ENCODE measurements at places on chromosomes 6 and 20.

DNA sequence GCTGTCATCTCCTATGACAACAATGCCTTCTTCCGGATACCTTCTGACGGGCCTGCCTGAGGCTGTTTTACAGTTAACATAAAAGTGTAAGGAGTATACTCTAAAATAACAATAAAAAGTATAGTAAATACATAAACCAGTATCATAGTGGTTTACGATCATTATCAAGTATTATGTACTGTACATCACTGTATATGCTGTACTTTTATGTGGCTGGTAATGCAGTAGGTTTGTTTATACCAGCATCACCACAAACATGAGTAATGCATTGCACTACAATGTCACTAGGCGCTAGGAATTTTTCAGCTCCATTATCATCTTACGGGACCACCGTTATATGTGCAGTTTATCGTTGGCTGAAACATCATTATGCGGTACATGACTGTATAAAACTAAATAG lies 76.5 kb downstream of the VEGFA start:
- no peak for DNase-seq

- DNase-seq, result no peak
Measured at GRCh38 chr6:151247490-151247889, 7.7 kb downstream of the AKAP12 start.

DNA sequence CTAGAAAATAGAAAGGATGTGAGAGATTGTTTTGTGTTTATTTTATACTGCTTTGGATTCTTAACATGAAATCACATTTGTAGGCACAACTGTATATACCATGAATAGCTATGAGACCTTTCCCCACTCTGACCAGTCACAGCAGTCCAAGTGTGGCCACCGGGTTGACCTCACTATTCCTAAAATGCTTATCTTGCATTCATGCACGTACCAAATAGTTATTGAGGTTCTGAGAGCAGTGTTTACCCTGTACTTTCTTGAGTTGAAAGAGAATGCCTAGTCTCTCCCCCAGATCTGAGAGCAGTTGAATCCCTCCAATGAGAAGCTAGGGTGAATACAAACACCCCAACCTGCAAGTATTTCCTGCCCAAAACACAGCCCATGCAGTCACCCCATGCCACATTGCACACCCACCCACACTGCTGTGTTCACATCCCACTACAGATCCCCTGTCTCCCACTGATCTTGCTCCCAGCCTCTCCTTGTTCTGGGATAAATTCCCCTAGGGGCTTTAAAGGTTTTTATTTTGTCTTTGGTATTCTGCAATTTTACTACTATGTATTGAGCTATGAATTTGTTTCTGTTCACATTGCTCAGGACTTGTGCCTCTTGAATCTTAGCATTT lies 51.6 kb downstream of the GOPC start:
- no peak for DNase-seq

GRCh38 chr20:19974630-19975435 lies 42.3 kb upstream of the NAA20 start:
- no peak for DNase-seq

- DNase-seq, result no peak
Measured at GRCh38 chr20:33097001-33097400, 17.6 kb downstream of the BPIFB4 start.

DNA sequence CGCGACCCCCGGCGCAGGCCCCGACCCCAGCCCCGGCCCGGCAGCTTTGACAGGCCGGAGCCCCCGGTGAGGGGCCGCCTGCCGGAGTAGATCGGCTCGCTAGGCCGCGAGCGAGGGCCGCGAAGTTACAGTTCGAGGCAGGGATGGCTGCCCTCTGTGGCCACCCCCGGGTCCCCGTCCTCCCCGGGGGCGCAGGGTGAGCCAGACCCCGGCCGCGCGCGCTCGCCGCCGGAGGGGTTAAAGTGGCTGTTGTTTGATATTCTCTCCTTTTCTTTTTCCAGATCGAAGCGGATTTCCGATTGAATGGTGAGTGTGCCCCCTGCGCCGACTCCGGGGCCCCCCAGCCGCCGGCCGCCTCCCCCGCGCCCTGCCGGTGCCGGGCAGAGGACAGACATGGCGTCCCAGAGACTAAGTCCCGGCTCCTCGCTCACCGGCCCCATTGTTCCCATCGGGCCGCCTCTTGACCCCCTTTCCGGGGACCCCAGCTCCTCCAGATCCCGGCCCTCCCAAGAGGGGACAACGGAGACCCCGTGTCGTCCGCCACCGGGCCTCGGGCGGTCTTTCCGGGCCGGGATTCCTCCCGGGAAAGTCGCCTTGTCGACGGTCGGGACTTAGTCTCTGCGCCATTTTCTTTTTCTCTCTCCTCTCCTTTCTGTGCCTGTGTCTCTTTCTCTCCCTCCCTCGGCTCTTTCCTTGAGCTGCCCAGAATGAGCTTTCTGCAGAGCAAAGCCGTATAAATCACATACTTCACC lies 704 bp downstream of the TOP1 start:
- DNase-seq, result no peak

DNA sequence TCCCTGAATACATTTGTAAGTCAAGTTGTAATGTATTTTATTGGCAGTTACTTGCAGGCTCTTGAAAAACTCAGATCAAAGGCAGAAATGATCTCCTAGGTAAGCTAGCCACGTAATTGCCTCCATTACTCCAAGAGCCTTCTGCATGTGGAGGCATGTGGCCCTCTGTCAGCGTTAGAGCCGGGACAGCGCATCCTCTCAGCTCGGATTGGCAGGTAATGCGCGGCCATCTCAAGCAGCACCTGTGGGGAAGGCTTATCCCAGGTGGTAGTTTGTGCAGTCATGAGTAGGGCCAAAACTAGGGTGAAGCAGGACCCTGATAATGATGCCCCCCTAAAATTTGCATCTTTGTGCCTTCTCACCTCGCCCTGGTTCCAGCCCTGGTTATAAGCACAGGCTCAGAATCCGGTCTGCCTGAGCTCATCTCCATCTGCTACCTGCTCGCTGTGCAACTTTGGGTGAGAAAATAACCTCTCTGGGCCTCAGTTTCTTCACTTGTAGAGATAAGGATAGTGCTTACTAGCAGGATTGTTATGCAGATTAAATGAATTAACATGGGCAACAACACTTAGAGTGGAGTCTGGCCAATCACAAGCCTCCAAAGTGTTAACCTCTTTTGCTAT lies 157.5 kb upstream of the PMEPA1 start:
- no peak for DNase-seq

DNA sequence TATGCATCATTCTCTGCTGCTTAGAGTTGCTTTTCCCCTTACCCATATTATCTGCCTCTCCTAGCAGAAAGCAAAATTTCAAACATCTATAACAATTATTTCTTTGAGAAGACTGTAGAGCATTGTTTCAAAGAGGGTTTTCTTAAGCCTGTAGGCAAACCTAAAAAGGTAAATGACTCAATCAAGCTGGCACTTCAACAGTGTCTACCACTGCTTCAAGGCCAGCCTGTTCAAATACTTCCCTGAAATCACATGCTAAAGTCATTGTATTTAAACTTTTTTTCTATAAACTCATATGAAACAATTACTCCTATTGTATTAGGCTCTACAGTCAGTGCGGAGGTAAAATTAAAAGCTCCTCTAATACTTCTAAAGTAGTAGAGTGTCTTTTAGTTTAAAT lies 87.1 kb downstream of the OGFRL1 start:
- no peak for DNase-seq

GRCh38 chr6:133300896-133301295 lies 59.7 kb downstream of the EYA4 start:
- no peak for DNase-seq

DNA sequence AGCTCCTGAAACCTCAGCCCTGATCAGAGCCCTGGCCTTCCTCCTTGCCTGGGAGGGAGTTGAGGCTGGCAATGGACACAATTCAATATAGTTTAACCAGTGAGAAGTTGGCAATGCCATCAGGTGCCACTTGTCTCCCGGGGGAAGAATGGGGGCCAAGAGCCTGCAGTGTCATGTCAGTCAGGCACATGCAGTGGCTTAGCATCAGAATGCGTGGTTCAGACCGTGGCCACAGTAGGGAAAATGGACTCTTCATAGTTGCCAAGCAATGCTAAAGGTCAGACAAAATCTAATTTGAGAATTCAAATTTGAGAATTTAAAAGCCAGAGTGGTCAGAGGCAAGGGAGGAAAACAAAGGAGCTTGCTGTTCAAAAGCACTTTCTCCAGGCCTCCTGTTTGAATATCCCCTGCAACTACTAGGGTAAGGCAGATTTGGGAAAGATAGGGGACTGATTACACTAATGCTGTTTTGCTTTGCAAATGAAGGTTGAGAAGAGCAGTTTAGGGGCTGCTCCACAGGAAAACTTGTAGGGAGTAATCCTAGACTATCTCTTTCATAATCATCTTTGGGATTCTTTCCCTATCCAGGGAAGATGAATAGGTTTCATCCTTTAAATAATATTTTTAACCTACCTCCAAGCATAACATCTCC lies 33.1 kb upstream of the CLIC5 start:
- DNase-seq, result no peak

GRCh38 chr6:51608932-51609331 lies 478.5 kb downstream of the PKHD1 start:
- DNase-seq, result no peak

GRCh38 chr20:44355498-44356352 lies at the start of gene HNF4A:
Gene HNF4A, plus strand, starts transcription at chr20:44355699. Its CDS starts 106 bp downstream, at chr20:44355805.
- DNase-seq, result no peak

DNA sequence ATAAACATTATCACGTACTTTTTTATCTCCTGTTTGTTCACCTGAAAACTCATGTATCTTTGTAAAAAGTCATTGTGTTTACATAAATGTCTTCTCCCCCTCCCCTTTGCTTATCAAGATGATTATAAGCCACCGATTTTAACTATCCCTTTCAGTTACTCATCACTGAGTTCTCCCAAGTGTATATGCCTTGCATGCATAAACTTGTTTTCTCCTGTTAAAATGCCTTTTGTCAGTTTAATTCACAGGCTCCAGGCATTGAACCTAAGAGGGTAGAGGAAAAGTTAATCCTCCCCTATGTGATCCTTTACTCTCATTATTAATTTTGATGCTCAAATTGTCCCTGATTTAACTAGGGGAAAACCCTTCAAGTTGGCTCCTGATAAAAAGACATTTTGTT lies 24.2 kb downstream of the ANKEF1 start:
- no peak for DNase-seq

GRCh38 chr6:139752086-139752485 lies 377.6 kb upstream of the CITED2 start:
- no peak for DNase-seq

GRCh38 chr6:26743941-26744699 lies 84.6 kb upstream of the ZNF322 start:
- DNase-seq, result no peak

GRCh38 chr20:37265152-37265551 lies 3.5 kb upstream of the GHRH start:
- no peak for DNase-seq

DNA sequence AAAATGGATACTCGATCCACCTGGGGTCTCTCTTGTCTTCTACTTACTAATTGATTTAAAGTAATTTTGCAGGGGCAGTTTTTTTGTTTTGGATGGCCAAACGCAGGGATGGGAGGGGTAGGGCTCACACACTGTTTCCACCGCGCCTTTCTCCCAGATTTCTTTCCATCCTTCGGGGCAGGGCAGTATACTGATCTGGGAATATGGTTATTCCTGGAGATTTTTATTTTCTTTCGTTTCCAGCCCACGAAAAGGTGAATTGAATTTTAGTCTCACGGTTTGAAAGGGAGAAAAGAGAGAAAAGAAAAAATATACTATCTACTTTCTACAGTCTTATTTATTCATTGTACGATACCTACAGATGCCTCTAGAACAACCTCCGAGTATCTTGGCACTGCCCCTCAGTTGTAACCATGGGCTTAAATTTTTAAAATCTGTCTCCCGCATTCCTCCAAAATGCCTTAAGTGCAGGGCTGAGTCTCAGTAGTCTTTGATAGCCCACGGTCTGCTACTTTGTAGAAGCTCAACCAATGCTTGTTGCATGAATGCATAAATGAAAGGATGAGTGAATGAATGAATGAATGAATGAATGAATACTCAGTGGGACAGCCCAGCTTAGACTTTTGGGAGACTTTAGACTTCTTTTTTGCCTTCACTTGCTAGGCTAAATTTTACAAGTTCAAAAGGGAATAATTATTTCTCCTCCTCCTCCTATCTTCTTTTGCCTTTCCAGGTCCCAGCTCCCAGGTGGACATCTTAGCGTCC lies 18.1 kb upstream of the TRIM27 start:
- no peak for DNase-seq

- DNase-seq, result no peak
Measured at GRCh38 chr6:34334796-34335416, 57.6 kb downstream of the NUDT3 start.

- no peak for DNase-seq
Measured at GRCh38 chr6:84777888-84778287, 13.5 kb upstream of the TBX18 start.

- no peak for DNase-seq
Measured at GRCh38 chr20:32804817-32805216, 14.9 kb upstream of the MAPRE1 start.

- DNase-seq, result no peak
Measured at GRCh38 chr20:23362392-23363256, 642 bp downstream of the GZF1 start.

- DNase-seq, result no peak
Measured at GRCh38 chr6:69816026-69816425, 19.2 kb upstream of the LMBRD1 start.

DNA sequence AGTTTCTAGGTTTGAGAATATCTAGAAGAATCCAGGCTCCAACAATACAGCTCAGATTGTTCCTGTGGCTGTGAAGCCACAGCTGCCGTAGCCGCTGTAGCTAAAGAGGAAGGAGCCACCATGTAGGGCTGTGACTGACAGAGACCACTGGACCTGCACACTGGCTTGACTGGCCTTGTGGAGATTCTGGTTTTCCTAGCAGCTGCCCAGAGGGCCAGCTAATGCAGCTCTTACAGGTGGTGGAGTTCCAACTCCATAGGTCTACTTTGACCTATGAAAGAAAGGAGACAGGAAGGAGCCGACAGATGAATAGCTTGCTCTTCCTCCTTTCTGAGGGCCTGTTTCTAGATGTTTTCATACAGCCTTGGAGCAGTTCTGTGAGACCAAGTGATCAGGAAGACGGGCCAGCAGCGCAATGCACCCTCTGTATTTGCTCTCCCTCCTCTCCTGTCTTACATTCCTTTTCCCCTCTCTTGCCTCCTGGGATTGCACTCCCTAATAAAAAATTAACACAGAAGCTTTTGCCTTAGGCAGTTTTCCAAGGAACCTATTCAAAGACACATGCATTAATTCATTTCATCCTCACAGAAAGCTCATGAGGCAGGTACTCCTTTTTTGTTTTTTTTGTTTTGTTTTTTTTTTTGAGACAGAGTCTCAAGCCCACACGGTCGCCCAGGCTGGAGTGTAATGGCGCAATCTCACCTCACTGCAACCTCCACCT lies 51.8 kb upstream of the MYB start:
- no peak for DNase-seq

GRCh38 chr20:38935967-38936407 lies 9.8 kb downstream of the FAM83D start:
- no peak for DNase-seq

Data from stimulated activated CD8-positive, alpha-beta memory T cell treated with anti-CD3 and anti-CD28 coated beads, Interleukin-2, amount 100 ng/mL, for 48 hours (primary cell).